ENCODE measurements at places on chromosomes 13 and 19.

DNA sequence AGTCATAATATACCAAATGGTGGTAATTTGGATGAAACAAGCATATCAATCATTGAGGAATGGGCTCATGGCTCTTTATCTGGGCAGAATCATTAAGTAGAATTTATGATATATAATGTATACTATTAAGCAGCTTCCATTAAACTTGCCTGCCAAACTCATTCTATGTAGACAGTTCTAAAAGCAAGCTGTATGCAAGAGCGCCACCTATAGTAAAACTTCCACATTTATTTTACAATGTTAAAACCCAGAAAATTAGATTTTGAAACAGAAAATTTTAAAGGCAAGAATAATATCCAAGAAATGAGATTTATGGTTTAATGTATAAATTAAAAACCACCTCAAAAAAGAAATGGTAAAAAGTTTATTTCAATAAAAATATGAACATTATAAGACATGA lies 161.5 kb downstream of the MZT1 start:
- DNase-seq, result no peak

DNA sequence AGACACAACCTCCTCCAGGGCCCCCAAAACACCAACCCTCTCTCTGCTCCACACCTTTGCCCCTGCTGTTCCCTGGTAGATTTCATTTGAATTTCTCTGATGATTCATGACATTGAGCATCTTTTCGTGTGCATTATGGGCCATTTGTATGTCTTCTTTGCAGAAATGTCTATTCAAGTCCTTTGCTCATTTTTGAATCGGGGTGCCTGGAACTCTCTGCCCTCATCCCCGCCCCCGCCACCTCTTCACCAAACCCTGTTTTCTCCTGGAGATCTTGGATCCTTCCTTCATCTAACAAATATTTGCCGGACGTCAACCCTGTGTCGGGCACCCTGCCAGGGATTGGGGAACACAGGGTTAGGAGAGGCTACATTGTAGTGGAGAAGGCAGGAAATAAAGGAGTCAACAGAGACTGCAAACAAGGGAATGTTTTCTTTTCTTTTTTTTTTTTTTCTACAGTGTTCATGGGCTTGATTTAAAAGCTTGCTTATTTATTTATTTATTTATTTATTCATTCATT lies 25.5 kb upstream of the SLC1A5 start:
- no peak for DNase-seq

DNA sequence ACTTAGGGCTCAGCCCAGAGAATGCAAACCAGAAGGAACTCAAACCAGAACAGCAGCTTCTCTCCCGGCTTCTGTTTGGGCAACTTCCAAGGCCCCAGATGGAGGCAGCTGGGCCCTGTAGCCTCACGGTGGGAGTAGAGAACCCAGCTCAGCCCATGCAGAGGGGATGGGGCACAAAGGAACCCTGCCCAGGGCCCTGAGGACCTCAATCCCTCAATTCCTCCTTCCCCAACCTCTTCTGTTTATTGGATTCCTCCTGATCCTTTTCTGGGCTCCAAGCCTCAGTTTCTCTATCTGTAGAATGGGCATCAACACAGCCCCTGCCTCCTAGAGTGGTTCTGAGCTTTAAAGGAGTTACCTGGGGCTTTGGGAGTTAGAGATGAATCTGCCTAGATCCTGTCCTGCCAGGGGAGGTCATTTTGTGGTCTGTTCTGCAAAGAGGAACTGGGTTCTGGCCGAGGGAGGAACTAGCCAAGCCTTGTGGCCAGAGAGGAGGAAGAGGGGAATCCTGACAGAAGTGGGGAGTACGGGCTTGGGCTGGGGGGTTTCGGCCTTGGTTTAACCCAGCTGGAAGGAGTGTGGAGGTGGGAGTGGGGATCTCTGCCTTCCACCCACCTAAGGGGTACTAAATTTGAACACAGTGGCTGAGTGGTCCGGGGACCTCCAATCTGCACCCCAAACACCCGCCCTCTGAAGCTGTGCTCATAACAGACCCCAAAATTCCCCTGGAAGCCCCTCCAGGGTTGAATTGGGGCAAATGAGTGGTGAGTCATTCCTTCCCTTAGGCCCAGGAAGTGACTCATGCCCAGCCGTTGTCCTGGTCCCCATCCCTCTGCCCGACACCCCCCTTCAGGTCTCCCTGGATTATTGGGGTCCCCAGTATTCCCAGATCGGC lies 2.7 kb downstream of the ADGRE5 start:
- DNase-seq, result peak; percentile 50

- DNase-seq, result no peak
These were observed at the start of gene CFD for GRCh38 chr19:858868-859843. CFD (plus strand) TSS chr19:859664; CDS start chr19:859690, 26 bp downstream.

DNA sequence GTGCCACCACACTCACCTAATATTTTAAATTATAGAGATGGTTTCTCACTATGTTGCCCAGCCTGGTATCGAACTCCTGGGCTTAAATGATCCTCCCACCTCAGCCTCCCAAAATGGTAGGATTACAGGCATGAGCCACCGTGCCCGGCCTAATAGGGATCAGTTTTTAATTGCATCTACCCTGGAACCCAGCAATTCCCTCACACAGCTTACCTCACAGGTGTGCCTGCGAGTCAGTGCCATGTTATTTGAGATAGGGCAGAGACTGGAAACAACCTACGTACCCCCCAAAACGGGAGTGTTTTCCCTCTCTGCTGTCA lies 14.3 kb downstream of the MAP2K2 start:
- no peak for DNase-seq

DNA sequence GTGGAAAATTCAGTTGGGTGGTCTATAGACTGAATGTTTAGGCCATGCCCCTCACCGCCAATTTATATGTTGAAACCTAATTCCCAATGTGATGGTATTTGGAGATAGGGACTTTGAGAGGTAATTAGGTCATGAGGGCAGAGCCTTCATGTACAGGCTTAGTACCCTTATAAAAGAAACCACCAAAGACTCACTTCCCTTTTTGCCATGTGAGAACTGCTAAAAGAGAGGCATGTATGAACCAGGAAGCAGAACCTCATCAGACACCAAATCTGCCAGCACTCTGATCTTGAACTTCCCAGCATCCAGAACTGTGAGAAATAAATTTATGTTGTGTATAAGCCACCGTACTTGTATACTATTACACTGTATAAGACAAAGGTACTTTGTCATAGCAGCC lies 40.6 kb downstream of the UQCRFS1 start:
- DNase-seq, result no peak

DNA sequence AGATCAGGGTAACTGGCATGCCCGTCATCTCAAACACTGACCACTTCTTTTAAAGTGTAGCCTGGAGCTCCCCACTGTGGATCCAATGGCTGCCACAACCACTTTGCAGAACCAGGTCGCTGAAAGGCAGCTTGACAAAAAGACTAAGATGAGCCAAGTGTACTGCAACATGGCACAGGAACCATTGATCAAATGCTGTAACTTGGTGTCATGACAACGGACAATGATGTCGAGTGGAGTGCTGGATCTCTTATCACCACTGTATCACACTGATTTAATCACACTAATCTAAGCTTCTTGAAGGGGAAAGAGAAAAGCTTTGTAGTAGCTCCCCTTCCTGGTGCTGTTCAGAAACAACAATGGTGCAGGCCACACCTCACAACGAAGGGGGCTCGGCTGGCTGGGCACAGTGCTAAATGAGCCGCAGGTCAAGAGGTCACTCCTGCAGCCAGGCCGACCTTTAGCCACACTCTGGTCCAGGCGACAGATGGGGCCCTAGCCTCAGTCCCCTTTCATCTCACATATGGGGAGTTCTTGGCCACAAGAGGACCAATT lies 2.2 kb upstream of the TNFRSF19 start:
- DNase-seq, result no peak

DNA sequence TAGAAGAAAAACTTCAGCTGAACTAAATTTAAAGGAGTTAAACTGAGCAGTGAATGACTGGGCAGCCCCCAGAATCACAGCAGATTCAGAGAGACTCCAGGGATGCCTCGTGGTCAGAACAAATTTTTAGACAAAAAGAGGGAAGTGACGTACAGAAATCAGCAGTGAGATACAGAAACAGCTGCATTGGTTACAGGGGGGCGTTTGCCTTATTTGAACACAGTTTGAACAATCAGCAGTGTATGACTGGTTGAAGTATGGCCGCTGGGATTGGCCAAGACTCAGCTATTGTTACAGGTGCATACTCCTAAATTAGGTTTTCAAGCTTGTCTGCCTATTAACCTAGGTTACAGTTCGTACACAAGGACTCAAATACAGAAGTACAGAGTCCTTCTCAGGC lies 2.2 kb upstream of the SPRYD7 start:
- no peak for DNase-seq

DNA sequence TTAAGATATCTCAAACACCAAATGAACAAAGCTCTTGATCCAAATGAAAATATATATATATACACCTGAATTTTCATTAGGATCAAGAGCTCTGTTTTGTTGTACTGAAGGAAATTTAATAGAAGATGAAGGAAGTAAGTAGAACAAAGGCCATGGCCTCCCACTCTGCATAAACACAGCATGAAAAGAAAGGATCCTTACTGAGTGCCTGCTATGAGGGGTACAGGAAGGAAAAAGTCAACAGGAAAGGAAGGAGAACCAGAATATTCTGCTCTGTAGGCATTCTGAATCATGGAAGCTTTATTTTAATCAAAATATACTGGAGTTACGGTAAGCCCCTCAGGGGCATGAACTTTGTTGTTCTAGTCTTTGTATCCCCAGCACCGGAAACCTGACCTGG lies 22.1 kb downstream of the TMTC4 start:
- no peak for DNase-seq

- DNase-seq, result no peak
These were observed 381.5 kb downstream of the MYO16 start for GRCh38 chr13:109010912-109011311.

- no peak for DNase-seq
These were observed 30.0 kb upstream of the DLEU7 start for GRCh38 chr13:50873467-50873866.

- no peak for DNase-seq
These were observed 10.8 kb upstream of the HSPH1 start for GRCh38 chr13:31172535-31172934.

DNA sequence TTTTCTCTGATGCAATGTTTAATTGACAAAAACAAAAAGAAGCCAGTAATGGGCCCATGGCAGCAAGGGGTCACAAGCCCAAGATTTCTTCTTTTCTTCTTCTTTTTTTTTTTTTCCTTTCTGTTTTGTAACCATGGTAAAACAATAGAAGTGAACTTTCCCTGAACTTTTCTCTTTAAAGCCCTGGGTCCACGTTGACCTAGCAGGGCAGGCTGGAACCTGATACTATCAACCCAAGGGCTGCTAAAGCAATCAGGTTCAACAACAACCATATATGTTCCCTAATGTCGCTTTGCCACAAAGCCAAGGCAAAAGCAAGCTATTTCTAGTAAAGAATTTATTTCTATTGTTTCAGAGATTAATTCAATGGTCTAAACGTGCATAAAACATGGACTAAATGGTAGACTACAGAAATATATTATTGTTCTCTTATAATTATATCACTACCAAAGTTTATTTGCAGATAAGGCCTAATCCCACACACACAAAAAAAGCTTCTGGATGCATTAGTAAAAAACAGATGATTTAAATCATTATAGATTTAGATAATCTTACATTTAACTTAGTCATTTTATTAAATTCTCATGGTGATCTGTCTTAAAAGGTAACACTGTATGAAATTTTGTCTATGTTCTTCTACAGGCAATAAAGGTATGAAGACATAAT lies 153.9 kb downstream of the DACH1 start:
- DNase-seq, result no peak

- no peak for DNase-seq
These were observed 46.8 kb downstream of the ARHGEF7 start for GRCh38 chr13:111161601-111162600.

- DNase-seq, result no peak
These were observed 16.8 kb upstream of the TM9SF2 start for GRCh38 chr13:99484473-99484872.

DNA sequence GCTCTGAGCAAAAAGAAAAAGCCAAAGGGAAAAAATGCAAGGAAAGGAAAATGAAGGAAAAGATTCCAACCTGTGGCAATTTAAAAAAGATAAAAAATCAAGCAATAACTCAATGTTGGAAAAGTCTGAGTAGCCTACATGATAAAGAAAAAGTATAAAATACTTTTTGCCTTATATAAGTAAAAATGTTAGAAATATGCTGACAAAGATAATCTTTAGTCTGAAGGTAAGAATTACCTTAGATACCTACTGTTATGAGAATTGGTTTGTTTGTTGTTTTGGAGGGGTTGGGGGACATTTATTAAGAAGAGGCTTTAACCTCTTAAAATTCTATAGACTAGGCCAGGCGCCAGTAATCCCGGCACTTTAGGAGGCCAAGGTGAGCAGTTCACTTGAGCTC lies 29.7 kb upstream of the CPB2 start:
- no peak for DNase-seq

GRCh38 chr19:41984961-41985360 lies 9.1 kb downstream of the ATP1A3 start:
- no peak for DNase-seq

- no peak for DNase-seq
These were observed 43.5 kb upstream of the NPAS1 start for GRCh38 chr19:46975925-46976782.

GRCh38 chr13:22012686-22013085 lies 341.8 kb downstream of the FGF9 start:
- no peak for DNase-seq

DNA sequence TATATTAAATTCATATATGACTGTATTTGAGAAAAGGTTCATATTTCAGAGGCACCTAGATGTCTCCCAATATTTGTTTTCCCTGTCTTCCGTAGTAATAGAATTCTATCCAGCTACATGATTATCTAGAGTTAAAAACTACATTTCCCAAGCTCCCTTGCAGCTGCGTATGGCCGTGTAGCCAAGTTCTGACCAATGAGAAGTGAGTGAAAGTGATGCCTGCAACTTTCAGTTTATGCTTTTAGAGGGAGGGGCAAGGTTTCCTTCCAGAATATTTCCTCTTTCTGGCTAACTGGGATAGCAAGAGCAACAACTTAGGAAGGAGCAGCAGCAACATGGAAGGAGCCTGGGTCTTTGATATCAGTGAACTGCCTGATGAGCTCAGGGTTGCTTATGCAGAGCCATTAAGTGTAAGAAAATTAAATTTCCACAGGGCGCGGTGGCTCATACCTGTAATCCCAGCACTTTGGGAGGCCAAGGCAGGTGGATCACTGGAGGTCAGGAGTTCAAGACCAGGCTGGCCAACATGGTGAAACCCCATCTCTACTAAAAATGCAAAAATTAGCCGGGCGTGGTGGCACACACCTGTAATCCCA lies 23.2 kb upstream of the CYP2A13 start:
- DNase-seq, result no peak

- no peak for DNase-seq
These were observed 2.3 kb upstream of the EIF3G start for GRCh38 chr19:10122045-10122444.

DNA sequence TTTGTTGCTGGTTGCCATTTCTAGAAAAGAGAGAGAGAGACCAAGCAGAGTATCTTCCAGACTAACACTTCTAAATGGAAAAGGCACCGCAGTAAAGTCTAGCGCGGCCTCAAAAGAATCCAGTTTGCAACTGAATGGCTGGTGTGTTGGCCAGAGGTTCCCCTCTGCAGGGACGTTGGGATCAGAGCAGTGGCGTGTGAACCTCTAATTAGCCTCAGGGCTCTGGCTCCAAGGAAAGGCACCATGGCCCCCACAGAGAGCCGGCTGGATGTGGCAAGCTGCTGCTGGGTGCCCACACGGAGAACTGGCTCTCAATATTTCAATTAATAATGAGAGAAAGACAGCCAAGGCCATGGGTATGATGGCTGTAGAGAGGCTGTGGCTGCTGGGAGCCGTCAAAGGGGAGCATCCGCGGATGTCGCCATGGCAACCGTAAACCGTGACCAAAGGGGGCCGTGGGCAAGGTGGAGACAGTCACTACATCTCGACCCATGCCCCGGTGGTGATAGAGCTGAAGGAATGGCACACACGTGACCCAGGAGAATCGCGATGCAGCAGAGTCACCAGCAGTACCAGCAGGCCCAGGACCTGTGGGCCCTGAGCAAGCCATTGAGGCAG lies 9.5 kb downstream of the VSTM2B start:
- DNase-seq, result no peak

Measured in stimulated activated CD4-positive, alpha-beta T cell treated with anti-CD3 and anti-CD28 coated beads, Interleukin-1b, Interleukin-23, amount 100 ng/mL, for 48 hours (primary cell).